ENCODE measurements at places on chromosomes 1 and 21. TPM values are rescaled to one million over a fixed set of nuclear protein-coding genes. Genes with fewer than 3 reads are reported as not detected.

The APOBEC4 gene
- total RNA-seq, result 3.0 TPM

DNA sequence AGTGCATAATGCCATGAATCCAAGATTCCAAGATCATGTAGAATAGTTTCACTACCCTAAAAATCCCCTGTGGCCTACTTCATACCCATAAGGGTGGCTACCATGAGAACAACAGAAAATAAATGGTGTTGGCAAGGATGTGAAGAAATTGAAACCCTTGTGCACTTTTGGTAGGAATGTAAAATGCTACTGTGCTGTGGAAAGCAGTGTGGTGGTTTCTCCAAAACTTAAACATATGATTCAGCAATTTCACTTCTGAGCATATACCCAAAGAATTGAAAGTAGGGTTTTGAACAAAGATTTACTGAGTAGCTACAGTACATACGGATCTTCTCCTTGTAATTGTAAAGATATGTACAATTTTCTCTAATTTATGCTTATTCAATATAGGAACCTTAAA, 16.0 kb downstream of the FNBP1L start:
- DNase-seq, result no peak

GRCh38 chr1:116699605-116700004, 32.1 kb upstream of the IGSF3 start:
- no peak for DNase-seq

- no peak for DNase-seq
Observed at GRCh38 chr1:157288996-157289395, 150.8 kb upstream of the ETV3 start.

The RPS6KC1 gene
- total RNA-seq, result 18.7 TPM

GRCh38 chr1:37631036-37631435, 3.7 kb downstream of the RSPO1 start:
- no peak for DNase-seq

DNA sequence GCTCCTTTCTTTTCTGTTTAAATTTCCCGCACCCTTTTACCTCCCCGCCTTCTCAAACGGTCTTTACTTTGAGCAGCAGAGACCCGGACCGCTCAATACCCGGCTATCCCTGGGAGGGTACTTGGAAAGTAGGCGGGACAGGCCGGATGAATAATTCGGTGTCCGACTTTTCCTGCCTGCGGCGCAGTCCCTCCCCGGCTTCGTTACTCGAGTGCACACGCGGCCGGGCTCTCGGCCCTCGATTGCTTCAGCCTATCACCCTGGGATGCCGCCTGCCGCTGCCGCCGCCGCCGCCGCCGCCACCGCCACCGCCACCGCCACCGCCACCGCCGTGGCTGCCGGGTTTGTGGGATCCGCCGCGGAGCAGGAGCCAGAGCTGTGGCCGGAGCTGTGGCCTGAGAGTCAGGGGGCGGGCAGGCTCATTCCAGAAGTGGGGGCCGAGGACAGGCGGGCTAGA, 382 bp upstream of the RASAL2 start:
- peak; percentile 95 for DNase-seq

DNA sequence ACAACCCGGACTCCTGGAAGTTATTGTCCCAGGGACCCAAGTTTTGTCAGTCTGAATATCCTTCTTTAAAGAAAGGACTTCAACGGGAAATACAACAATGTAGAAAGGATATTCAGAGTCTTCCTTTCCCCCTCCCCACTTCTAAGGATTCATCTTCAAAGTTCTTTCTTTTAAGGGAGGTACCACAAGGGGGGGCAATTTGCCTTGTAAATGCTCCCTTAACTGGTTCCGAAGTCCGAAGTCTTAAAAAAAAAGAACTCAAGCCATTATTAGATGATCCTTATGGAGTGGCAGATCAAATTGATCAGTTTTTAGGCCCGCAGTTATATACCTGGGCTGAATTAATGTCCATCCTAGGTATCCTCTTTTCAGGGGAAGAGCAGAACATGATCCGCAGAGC, 47.0 kb downstream of the SERINC2 start:
- DNase-seq, result no peak

DNA sequence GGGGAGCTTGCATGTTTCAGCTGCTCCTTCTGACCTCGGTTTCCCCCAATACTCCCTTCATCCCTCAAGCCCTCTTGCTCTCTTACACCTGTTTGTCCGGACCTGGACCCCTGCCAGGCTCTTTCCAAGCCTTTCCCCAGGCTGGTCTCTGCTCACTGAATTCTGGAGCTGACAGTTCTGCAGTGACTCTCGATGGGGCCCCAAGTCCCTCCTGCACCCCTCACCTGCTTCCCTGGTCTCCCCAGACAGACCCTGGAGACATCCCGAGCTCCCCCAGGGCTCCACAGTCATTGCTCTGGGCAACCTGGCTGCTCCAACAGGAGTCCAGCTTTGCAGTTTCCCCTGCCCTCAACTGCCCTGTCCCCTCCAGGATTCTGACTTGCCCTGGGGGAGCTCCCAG, 198.6 kb downstream of the GRIK3 start:
- no peak for DNase-seq

The CD1E gene
- total RNA-seq, result 2.6 TPM

The SERTAD4 gene
- 4.3 TPM for total RNA-seq

DNA sequence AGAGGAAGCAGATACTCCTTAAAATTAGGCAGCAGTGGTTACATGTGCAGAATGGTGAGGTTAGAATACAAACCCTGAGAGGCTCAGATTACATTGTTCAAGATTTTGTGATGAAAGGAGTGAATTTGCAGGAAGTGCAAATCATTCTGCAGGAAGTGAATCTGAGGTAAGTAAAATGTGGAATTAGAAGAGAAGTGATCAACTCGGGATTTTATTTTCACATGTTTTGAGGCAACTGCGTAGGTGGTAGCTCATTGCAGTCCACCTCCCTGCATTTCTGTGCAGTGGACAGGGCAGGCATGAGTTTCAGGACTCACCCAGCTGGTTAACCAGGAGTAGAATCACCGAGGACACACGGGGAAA, 2.1 kb upstream of the PLA2G2C start:
- no peak for DNase-seq

The PUSL1 gene
- 16.2 TPM for total RNA-seq

The CDA gene
- 5.3 TPM for total RNA-seq

DNA sequence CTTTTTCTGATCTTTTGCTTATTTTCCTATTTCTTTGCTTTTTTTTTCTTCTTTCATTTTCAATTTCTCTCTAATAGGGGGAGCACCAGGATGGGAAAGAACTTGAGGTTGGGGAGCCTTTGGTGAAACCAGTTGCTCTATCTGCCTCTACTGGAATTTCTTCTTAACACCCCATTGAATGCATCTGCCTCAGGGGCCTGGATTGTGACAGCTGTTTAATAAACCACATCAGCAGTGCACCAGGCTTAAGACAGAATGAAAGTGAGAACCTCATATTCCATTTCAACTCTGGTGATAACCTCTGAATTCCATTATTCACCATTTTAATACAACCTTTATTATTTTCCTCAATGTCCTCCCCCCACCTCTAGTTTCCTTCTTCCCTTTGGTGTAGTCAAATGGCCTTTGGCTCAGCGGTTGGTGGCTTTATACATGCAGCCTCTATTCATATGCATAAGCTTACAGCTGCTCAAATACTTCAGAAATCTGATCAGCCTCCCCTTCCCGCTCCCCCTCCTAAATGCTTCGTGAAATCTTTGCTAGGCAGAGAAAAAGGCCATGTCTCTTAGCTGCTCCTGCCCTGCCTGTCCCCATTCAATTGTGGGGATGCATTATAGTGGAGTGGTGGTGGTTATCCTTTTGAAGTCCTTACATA, 537.3 kb upstream of the PLXNA2 start:
- no peak for DNase-seq

The GBP1 gene
- total RNA-seq, result 54.2 TPM

All from lower lobe of right lung (tissue), 2 donors.